Upper lobe of right lung (tissue), 1 donor: ENCODE measurements at places on chromosomes 12 and 14.

DNA sequence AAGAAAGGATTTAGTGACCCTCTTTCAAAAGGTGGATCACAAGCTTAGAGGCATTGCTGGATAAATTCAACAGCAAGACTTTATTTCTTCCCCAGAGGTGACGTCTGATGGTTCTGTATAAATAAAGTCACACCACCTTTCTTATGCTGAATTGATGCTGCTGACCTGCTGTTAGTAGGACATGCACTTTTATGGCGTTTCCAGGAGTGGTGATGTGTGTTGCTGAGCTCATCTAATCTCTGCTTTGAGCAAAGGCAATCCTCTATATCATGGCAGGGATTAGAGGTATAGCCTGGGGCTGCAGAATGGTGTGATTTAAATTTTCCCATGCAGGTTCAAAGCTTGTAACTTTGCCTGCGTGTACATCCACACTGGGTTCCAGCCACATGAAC is 94.9 kb downstream of the ETV6 start:
- no peak for DNase-seq

DNA sequence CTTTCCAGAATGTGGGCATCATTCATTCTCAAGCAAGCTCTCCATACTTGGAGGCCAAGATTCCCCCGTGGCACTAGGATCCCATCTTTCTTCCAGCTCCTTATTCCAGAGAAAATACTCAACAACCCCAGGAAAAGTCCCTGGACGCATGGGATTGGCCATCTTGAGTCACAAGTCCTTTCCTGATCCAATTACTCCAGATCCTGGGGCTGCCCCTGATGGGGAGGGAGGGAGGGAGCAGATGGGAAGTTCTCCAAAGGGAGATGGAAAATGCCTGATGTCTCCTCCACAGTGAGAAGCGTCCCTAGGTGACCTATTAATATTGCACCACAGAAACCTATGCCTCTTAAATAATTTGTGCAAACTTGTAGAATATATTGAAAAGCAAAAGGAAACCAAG is 12.4 kb upstream of the KCNK13 start:
- no peak for DNase-seq

DNA sequence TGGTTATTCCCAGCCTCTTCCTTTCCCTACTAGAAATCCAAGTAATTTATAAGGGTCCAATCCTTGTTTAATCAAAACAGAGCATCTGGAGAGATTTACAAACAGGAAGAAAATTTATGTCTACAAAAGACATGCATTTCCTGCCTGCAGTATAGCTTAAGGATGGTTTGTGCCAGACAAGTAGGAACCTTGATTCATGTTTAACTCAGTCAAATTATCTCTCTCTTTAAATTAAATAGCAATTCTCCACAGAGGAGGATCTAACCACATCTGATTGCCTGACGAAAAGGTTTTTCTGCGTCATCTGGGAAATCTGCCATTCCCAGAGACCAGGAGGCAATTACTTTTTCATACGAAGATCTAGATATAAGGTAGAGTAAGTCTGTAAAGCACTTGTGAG is 105.2 kb downstream of the ZFC3H1 start:
- DNase-seq: no peak

- DNase-seq: peak; percentile 36
Measured at GRCh38 chr14:99503848-99504453, 22.7 kb downstream of the CCNK start.

- DNase-seq: no peak
Measured at GRCh38 chr14:59161561-59162175, 26.8 kb upstream of the DAAM1 start.

DNA sequence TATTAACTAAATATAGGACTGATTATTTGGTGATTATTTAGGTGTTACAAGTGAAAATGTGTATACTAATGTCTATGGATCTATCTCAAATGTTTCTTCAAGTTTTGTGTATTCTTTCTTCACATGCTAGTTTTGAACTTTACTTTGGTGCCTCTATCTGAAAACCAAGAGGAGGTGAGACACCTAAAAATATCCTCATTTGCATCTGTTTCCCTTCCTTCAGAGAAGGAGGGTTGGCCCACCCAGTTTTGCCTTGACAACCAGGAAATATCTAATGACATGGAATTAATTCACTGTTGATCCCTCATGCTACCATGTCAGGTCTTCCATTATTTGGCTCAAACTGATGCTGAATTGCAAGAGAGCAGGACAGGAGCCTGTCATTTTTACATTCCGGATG is 500.4 kb downstream of the NELL2 start:
- DNase-seq: no peak

GRCh38 chr14:36301159-36301558 is 19.3 kb downstream of the MBIP start:
- DNase-seq: no peak

DNA sequence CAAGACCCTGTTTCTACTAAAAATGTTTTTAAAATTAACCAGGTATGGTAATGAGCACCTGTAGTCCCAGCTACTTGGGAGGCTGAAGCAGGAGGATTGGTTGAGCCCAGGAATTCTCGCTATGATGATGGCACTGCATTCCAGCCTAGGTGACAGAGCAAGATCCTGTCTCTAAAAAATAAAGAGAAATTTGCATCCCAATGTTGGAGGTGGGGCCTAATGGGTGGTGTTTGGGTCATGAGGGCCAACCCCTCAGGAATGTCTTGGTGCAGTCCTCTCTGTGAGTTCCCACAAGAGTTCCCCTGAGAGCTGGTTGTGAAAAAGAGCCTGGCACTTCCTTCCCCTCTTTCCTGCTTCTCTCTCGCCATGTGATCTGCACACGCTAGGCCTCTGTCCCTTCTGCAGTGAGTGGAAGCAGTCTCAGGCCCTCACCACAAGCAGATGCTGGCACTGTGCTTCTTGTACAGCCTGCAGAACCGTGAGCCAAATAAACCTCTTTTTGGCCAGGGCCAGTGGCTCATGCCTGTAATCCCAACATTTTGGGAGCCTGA is 11.3 kb downstream of the ACOT6 start:
- no peak for DNase-seq

- no peak for DNase-seq
Measured at GRCh38 chr12:83932011-83932410, 980.6 kb downstream of the SLC6A15 start.

GRCh38 chr14:39694341-39694740 is 262.1 kb upstream of the FBXO33 start:
- no peak for DNase-seq

- DNase-seq: no peak
Measured at GRCh38 chr14:45728434-45729225, 475.6 kb upstream of the MIS18BP1 start.

DNA sequence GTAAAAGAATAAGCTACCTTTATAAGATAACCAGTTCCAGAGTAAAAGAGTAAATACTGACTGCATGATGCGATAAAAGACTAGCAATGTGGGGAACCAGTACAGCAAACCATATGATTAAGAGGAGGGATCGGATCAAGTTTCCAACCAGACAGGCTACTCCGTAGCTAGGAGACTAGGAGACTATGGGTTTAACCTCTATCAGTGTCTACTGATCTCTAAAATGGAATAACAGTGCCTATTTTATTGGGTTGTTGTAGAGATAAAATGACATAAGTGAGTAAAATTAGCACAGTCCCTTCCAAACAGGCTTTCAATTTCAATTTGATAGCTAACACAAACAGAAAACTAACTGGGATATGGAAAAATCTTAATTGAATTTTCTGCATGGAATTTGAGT is 76.0 kb downstream of the PAWR start:
- no peak for DNase-seq

DNA sequence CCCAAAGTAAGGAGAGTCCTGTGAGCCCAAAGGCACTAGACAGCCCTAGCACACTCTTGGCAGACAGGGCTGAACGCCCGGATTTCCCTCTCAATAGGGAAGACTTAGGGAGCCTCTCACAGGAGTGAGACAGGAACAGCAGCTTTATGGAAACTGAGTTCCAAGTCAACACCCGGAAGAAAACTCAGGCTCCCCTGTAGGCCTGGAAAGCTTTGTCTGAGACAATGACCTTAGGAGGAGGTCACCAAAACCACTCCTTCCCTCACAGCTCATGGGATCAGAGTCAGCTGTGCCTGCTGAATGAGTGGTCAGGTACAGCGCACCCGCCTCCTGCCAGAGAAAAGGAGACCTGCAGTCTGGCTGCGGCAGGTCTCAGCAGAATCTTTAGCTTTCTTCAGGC is 229.5 kb downstream of the CACNA1C start:
- DNase-seq: peak; percentile 51

GRCh38 chr12:107320929-107321631 is 227.7 kb upstream of the CRY1 start:
- no peak for DNase-seq

DNA sequence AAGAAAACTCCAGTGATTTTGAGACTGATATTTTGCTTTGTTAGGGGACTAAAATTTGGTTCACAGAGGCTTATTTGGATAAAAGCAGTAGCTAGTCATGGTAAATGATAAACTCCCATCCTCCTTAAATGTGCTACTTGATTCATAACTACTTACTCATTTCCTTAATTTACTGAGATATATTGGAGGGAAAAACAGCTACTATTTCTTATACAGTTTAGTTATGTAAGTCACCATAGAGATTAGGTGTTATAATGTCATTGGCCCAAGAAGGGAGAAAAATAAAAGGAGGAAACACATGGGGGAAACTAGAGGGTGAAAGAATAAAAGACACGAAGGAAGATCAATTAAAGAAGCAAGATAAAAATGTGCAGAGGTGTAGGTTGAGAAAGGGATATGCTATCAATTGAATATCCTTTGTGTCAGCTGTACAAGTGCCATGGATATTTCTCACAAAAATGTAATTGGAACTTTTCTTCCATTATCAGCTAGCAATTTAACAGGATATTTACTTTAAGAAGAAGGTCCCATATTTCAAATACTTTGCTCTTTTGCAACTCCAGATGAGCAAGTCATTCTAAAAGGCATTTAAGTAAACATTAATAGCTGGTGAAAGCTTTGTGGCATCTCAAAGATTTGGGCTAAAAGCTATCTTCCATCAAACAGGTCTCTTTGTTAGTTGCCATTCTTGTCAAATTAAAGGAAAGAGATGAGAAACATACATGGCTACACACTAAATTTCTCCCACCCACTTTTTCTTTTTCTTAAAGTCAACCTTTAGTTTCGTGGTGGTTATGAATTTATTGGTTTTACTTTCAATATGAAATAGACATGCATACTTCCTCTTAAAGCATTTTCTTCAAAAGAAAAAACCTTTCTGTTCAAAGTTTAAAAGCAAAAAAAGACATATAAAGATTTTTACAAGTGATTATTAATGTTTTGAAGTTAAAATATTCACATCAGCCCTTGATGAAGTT is 439.5 kb downstream of the CCER1 start:
- DNase-seq: no peak

DNA sequence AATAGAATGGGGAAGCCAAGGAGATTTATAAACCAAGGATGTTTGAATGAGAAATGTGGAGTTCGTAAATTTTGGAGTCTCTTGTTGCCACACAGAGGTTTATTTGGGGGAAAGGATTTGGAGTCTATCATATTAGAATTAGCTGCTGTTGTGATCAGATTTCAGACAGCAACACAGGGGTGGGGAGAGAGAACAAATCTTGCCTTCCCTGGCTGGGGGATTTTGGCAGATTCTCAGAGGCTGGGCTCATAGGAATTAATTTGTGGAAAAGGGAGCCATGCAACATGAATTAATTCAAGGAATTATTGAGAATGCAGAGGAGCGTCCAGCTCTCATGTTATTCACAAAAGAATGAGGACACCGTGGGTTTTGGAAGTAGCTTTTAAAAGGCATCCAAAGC is 73.9 kb upstream of the PRMT8 start:
- DNase-seq: no peak

GRCh38 chr12:12323591-12323990 is 26.5 kb downstream of the MANSC1 start:
- DNase-seq: no peak

GRCh38 chr14:33362934-33363333 is 424.3 kb downstream of the NPAS3 start:
- DNase-seq: no peak

- DNase-seq: no peak
Measured at GRCh38 chr12:114287821-114288525, 118.0 kb downstream of the TBX5 start.

DNA sequence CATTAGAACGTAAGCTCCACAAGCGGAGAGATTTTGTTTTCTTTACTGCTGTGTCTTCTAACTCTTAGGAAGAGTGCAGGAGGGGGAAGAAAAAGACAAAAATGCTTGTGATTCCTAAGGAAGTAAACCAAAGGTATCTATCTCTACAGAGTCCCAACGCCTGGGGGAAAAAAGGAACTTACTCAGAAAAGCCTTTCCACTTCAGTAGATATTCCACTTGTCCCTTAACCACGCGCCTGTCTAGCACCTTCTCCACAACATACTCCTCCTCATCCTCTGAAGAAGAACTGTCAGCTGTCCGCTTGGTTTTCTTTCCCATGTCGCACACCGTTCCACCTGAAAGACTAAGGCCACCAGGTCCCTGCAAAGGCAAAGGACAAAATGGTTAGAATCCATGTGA is 22.6 kb downstream of the CBX5 start:
- DNase-seq: no peak

- DNase-seq: no peak
Measured at GRCh38 chr12:57887631-57888408, 41.3 kb upstream of the CTDSP2 start.

DNA sequence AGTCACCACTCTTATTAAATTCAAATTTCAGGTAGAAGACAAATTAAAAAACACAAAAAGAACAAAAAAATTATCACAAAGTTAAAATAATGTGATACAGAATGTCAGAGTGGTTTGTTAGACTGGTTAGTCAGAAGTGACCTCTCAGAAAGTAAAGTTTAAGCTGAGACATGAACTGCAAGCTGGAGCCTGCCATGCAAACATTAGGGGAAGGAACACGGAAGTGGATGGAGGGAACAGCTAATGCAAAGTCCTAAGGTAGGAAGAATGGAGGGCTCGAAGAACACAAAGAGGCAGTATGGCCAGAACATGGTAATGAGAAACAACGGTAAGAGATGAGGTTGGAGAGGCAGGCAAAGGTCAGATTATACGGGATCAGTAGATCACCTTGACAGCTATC is 41.7 kb downstream of the WDHD1 start:
- no peak for DNase-seq

DNA sequence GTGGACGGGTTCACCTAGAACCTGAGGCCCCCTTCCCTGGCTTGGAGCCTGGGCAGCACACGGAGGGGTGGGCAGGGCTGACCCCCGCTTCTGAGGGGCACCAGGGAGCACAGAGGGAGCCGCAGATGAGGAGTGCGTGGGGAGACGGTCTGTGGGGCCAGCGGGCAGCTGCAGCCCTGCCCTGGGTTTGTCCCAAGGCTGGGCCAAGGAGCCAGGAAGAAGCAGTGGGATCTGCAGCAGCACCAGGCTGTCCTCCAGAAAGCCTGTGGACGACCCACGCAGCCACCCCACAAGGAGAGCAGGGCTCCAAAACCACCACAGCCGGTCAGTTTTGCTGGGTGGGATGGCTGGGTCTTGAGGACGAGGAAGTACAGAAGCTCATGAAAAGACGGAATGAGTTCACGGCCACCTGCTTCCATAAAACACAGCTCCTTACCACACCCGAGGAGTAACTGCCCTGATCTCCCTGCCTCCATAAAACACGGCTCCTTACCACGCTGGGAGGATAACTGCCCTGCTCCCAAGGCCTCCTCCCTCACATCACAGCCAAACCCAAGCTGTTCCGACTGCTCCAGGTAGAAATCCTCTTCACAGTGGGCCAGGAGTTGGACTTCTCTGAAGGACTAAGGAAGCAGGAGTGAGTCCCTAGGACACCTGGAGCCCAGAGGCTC is 9.9 kb upstream of the GOLGA3 start:
- DNase-seq: no peak

GRCh38 chr14:75969126-75969525 is 12.7 kb downstream of the TGFB3 start:
- no peak for DNase-seq
